ENCODE measurements at places on chromosomes 12 and 14.
A peak's percentile ranks its signal among the peaks of the same experiment; 100 is the strongest.

DNA sequence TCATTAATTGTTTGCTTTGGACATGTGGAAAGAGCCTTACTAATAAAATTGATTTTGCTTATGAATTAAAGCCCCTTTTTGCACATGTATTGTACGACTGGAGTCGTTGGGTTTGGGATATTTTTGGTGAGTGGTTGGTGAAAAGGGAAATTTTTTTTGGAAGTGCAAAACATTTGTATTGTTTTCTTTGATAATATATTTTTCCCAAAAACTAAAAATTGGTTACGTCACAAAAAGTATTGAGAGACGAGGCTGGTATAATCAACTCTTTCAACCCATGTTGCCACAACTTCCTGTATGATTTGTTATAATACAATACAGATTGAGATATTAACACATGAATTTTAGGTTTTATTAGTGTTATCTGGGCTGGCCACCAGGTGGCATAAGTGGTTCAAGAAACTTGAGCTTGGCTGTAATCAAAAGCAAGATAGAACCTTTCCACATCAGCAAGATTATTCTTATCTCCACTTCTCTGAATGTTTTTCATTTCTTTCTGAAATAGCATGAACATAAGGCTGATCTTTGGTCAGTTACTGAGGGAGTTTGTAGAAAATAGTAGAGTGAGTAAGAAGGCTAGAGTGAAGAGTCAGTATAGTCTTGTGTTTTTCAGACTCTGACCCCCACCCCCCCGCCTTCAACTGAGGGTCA, 8.7 kb downstream of the NGDN start:
- no peak for DNase-seq

DNA sequence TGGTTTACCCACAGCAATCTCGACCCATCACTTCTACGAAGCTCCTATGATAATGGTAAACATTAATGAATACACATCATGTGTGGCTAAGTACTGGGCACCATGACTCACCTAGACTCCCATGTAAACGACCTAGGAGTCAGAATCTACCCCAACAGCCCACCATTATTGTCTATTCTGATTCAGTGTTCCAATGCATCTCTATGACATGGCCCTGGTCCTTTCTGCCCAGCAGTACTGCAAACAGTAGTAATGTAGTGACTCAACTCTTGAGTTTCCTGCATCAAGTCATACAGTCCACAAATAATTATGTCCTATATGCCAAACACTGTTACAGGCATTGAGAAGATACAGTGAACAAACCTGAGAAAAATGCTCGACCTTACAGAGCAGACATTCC, 14.6 kb downstream of the GTF2A1 start:
- DNase-seq, result no peak

- no peak for DNase-seq
Observed at GRCh38 chr12:42498549-42499247, 90.8 kb downstream of the PRICKLE1 start.

- DNase-seq, result no peak
Observed at GRCh38 chr12:110287986-110288385, 6.9 kb downstream of the ATP2A2 start.

- peak; percentile 28 for DNase-seq
Observed at GRCh38 chr14:95045106-95045701, 112.1 kb downstream of the DICER1 start.

- DNase-seq, result no peak
Observed at GRCh38 chr12:80860928-80861327, 76.8 kb downstream of the LIN7A start.

DNA sequence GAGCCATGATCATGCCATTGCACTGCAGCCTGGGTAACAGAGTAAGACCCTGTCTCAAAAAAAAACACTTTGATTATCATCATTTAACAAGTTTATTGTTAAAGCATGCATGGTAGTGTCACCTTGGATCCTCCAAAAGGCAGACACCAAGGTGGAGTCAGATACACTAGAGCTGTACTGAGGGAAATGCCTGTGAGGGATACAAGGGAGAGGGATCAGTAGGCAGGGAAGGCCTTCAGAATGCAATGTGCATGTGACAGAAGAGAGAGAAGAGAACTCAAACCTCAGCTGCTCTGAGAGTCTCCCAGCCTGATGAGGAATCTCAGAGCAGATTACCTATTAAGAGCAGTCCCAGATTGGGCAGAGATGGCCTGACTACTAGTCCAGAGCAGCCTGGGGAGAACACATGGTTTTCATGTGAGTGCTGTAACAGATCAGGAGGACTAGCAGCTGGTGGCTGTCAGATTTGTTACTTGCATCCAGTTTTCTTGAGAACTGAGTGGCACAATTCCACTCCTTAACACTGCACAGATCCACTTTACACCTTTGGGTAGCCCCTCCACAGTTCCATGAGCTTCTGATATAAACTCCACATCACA, 38.0 kb upstream of the A2ML1 start:
- DNase-seq, result no peak

GRCh38 chr12:52673217-52673616, 7.0 kb downstream of the KRT1 start:
- no peak for DNase-seq

DNA sequence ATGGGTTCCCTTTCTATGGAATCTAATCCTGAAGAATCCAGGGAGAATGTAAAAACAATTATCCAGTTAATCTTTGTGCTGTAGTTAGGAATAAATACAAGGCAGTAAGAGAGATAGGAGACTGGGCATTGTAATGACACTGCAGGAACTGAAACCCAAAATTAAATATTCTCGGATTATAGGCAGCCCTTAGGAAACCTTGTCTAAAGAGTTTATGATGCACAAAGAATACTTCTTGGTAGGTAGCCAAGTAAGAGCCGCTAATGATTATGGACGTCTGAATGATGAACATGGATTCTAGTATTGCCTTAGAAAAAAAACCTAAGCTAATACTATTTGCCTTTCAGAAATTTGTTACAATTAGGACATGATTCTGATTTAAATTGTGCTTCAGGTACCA, 165.4 kb upstream of the LRIG3 start:
- no peak for DNase-seq

DNA sequence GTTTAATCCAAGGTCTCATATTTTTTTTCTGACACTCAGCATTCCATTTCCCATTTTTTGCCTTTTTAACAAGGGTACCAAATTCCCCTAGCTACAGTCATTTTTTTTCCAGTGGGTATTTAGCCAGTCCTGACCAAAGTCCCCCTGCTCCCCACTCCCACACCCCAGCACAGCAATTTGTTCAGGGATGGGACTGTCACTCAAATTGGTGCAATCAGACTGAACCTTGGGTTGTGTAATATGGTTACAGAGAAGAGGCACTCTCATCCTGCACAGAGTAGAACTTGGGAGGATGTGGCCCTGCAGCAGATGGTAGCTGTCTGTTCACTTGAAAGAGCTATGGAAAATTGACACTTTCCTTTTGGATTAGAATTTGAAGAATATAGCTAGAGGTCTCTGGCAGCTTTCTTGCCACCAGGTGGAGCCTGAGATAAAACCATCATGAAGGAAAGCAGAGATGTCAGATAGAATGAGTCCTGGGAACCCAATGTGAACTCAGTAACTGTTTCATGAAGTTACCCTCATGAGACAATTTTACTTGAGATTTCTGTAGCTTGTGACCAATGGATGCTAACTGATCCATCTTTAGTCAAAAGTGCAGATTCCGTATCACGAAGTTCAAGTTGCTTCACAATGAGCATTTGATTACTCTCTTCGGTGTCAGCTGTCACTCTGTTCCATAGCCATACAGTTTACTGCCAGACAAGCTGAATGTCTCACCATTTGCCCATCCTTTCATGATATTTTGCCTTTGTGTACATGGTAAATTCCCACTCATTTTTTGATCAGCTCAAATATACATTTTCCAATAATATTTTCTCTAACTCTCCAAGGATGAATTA, 394.0 kb upstream of the SYT1 start:
- DNase-seq, result no peak

DNA sequence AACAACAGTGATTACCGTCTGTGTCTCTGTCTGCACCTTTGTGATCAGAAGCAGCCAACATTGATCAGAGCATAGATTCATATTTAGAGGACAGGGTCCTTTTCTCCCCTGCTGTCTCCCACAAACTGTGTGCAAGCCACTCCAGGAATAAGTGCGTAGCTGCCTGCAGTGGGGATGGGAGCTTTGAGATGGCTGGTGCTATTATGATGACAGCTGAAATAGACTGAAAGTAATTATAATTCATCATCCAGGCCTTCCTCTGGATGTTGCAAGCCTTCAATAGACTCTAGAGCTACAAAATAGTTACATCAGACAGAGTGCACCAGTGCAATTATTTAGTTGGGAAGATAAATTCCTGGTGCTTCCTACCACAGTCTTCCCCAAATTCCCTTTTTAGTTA, 68.1 kb downstream of the BORCS5 start:
- no peak for DNase-seq

DNA sequence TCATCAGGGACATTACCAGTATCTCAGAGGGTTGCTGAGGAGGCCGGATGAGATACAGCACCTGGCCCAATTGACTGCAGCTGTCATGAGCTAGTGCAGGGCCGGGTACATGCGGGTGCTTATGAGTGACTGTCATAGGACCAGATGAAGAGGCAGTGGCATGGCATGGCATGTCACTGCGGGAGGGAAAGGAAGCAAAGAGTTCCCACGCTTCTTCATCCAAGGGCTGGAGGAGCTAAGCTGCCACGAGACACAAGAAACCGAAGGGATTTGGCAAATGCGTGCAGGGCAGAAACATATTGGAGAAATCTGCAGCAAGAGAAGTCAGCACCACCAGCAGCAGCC, 10.7 kb upstream of the GPX2 start:
- no peak for DNase-seq

- no peak for DNase-seq
Observed at GRCh38 chr12:28780960-28781359, 368.1 kb upstream of the FAR2 start.

DNA sequence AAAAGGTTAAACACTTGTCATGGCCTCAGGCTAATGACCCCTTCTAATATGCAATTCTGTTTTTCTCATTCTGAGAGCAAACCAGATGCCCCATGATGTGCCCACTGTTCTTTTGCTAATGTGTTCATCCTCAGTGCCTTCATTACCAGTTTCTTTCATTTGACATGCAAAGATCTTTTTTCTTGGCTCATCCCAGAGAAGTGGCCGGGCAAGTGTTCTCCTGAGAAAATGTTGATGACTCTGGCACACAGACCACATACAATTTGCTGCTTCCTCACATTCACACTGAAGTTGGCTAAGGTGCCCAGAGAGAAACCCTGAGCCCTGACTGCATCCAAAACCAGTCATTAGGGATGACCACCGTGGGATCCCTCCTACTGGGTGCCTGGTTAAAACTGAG, 833.3 kb downstream of the DIO2 start:
- DNase-seq, result no peak

- no peak for DNase-seq
Observed at GRCh38 chr12:114430306-114430705, 24.4 kb upstream of the TBX5 start.

DNA sequence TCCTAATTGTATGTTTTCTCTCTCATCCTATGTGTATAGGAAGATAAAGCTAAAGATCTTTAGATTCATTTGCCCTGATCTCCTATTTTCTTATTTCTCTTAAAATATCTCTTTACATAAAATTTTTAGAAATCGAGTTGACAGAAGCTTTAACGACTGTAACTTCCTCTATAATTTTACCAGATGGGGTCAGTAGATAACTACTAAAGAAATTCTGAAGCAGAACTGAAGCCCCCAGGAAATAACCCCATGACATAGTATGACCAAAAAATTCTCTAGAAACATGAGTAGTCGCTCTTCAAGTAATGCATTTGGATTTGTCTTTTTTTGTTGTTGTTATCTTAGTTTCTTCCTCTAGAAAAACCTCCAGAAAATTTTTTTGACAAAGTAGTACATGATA, 288.0 kb downstream of the ERC1 start:
- DNase-seq, result no peak

DNA sequence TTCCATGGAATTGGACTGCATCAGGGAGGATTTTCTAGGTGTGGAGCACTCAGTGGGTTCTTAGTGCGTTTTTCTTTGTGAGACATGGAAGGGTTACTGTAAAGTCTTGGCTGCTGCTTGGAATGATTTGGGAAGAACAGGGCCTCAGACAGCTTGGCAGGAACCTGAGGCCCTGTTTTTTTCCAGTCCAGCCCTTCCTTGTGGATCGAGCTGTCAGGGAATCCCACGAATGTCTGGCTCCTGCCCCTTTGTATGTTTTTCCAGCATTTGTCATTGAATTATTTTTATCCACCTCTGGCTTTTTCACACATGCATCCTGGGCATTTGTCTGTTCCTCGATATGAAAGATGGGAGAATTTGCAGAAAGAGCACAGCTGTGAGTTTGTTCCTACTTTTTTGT, 158.5 kb downstream of the TGFB3 start:
- peak; percentile 53 for DNase-seq

DNA sequence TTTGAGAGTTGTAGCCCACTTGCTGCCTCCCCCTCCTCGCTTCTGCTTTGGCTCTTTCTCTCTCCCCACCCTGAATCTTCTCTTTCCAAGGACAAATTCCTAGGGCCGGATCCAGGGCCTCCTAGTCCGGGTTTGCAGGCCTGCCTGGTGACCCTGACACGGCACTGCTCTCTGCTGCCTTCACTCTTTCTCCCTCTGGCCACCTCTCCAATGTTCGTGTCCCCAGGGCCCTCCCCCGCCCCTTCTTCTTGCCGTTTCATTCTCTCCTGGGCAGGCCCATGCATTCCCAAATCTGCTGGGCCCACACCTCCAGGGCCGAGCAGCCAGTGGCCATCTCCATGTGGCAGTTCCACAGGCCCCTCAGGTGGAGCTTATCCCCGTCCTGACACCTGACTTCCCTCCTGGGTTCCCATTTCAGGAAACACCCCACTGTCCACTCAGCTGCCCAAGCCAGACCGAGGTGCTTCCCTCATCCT, 34.0 kb upstream of the CORO1C start:
- no peak for DNase-seq

DNA sequence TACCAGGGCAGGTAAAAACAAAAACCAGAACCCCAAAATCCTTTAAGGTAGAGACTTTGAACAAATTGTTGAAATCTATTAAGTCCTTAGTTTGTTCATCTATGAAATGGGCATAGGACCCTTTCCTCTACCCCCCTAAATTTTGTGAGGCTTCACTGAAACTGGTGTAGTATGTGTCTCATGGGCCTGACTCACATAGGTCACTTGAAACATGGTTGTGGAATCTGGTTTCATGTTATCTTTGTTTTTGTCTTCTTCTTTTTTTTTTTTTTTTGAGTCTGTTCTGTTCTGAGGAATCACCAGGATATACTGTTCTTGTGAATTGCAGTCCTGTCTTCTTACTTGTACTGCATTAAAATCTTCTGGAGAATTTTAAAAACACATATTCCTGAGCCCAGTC, 202.2 kb downstream of the KTN1 start:
- DNase-seq, result no peak

GRCh38 chr12:123379391-123379790, 4.5 kb upstream of the KMT5A start:
- DNase-seq, result no peak

GRCh38 chr14:71523630-71524319, 408.5 kb upstream of the RGS6 start:
- no peak for DNase-seq

DNA sequence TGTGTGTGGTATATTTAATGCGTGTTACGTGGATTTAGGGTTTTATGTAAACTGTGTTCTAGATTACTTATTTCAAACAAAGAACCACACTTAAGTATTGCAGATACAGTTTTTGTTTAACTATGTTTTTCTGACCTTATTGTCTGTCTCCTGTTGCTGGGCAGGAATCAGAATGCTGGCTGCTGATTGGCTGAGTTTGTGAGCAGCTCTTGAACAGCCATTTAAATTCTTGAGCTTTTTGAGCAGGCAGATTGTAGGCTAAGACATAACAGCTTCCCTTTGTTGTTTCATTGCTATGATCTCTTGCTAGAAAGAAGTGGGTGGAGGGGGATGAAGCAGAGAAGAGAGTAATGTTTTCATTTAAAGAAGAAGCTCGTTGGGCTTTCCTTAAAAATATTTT, 52.2 kb downstream of the ATF7IP start:
- DNase-seq, result no peak

GRCh38 chr14:33553706-33554278, 397.1 kb downstream of the EGLN3 start:
- no peak for DNase-seq
